NCI-H1436 treated with DMSO at 0.1 percent for 48 hours (cell line): ENCODE measurements at places on chromosomes 1 and 21.

- no peak for DNase-seq
Observed at GRCh38 chr1:206925106-206925736, 3.5 kb upstream of the FCMR start.

DNA sequence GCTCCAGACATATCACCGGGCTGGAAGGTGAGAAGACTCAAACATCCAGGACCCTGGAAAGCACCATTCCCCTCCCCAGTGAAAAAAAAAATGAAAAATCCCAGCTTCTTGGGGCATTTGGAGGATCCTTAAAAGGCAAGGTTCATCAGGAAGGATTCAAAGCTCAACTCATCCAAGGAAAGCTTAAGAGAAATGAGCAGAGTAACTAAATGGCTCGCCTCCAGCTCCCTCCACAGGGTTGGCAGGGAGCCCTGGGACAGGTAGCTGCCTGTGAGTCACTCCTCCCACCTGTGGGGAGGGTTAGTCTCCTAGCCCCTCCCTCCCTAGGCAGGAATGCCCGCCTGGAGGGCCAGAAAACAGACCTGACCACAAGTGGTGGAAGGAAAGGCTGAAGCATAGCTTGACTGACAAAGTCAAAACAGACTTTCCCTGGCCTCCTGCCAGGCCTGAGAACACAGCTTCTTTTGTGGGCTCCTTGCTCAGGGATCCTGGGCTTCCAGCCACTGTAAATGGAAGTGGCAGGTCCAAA is 712 bp upstream of the LAMB3 start:
- DNase-seq, result no peak

DNA sequence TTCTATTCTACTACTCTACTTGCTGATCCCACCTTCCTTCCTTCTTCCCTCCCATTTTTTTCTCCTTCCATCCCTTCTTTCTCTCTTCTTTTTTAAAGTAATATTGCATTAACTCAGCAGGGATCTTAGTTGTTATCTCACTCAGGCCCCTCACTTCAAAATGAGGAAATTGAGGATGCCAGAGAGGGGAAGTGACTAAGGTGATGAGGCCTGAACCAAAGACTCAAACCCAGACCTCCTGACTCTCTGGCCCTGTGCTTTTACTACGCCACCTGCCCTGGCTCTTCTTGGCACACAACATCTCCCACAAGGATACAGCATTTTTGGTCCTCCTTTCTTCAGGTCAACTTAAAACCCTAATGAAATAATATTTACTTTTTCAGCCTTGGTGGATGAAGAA is 151.7 kb upstream of the ZNF648 start:
- no peak for DNase-seq

- no peak for DNase-seq
Observed at GRCh38 chr1:155383406-155383805, 62.7 kb downstream of the RUSC1 start.

GRCh38 chr1:183180634-183181056 is 5.4 kb upstream of the LAMC2 start:
- no peak for DNase-seq

GRCh38 chr1:197327776-197328364 is 59.8 kb downstream of the CRB1 start:
- DNase-seq, result no peak

GRCh38 chr1:158931055-158931737 is at the start of gene PYHIN1:
Gene PYHIN1 (plus strand): TSS chr1:158931552. CDS start chr1:158936911, 5,359 bp downstream.
- DNase-seq, result no peak
